T-helper 17 cell (primary cell): ENCODE measurements at places on chromosomes 4 and X.
A peak's percentile ranks its signal among the peaks of the same experiment; 100 is the strongest.

GRCh38 chr4:25060963-25061340, 30.2 kb upstream of the LGI2 start:
- peaks cover 37% of the 10 kb centered on the region for H3K27me3 ChIP-seq
- no peak for DNase-seq
- no peak overlapping the region for H3K27ac ChIP-seq
- H3K4me3 ChIP-seq: no peak overlapping the region
- no peaks in the 10 kb centered on the region for H3K4me1 ChIP-seq
- H3K36me3 ChIP-seq: no peaks in the 10 kb centered on the region

- no peak overlapping the region for H3K4me3 ChIP-seq
- DNase-seq: no peak
- peaks cover 28% of the 10 kb centered on the region for H3K4me1 ChIP-seq
- H3K27ac ChIP-seq: no peak overlapping the region
Measured at GRCh38 chr4:105155426-105155825, 8.8 kb downstream of the TET2 start.

DNA sequence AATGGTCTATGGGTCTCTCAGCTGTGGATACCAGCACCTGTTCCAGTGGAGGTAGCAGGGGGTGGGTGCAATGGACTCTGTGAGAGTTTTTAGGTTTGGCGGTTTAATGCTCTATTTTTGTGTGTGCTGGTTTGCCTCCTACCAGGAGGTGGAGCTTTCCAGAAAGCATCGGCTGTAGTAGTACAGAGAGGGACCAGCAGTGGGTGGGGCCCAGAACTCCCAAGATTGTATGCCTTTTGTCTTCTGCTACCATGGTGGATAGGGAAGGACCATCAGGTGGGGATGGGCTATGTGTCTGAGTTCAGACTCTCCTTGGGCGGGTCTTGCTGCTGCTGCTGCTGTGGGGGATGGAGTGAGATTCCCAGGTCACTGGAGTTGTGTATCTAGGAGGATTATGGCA, 557.2 kb upstream of the GRID2 start:
- no peaks in the 10 kb centered on the region for H3K27me3 ChIP-seq
- H3K36me3 ChIP-seq: no peaks in the 10 kb centered on the region
- H3K27ac ChIP-seq: no peak overlapping the region
- no peak for DNase-seq
- no peak overlapping the region for H3K4me3 ChIP-seq

DNA sequence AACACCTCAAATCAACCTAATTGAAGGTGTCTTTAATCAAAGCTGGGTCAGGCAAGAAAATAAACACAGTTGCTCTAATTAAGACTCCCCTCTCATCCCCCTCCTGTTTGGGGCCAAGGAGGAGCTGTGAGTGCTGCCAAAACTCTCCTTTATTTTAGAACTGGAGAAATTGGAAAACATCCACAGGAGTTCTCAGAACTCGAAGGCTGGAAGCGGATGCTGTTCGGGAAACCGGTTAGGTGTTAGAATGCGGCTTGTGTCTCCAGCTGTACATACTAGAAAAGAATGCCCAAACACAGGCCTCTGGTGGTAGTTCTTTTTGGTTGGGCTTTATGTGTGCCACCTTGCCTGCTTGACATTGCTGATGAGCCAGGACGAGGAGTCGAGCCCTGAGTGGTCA, 118.2 kb downstream of the GPR143 start:
- peaks cover 11% of the 10 kb centered on the region for H3K4me1 ChIP-seq
- no peak overlapping the region for H3K27ac ChIP-seq
- DNase-seq: no peak
- H3K36me3 ChIP-seq: no peaks in the 10 kb centered on the region
- no peak overlapping the region for H3K4me3 ChIP-seq
- H3K27me3 ChIP-seq: no peaks in the 10 kb centered on the region

- no peak for DNase-seq
- H3K4me3 ChIP-seq: no peak overlapping the region
- no peaks in the 10 kb centered on the region for H3K4me1 ChIP-seq
- H3K36me3 ChIP-seq: no peaks in the 10 kb centered on the region
Measured at GRCh38 chr4:151291485-151291884, 14.5 kb downstream of the PRSS48 start.

GRCh38 chr4:89574176-89574575, 262.8 kb downstream of the SNCA start:
- no peaks in the 10 kb centered on the region for H3K4me1 ChIP-seq
- DNase-seq: no peak
- H3K4me3 ChIP-seq: no peak overlapping the region
- H3K27ac ChIP-seq: no peak overlapping the region
- H3K36me3 ChIP-seq: no peaks in the 10 kb centered on the region

GRCh38 chr4:185311113-185311888, 84.4 kb downstream of the LRP2BP start:
- H3K4me1 ChIP-seq: peaks cover 11% of the 10 kb centered on the region
- H3K27me3 ChIP-seq: no peaks in the 10 kb centered on the region
- no peak for DNase-seq
- H3K4me3 ChIP-seq: no peak overlapping the region
- peaks cover 15% of the 10 kb centered on the region for H3K36me3 ChIP-seq
- no peak overlapping the region for H3K27ac ChIP-seq

- H3K4me3 ChIP-seq: no peak overlapping the region
- no peaks in the 10 kb centered on the region for H3K4me1 ChIP-seq
- peaks cover 3% of the 10 kb centered on the region for H3K36me3 ChIP-seq
- peaks cover 8% of the 10 kb centered on the region for H3K27me3 ChIP-seq
- H3K27ac ChIP-seq: no peak overlapping the region
Measured at GRCh38 chr4:40350627-40351227, 15.6 kb downstream of the CHRNA9 start.

DNA sequence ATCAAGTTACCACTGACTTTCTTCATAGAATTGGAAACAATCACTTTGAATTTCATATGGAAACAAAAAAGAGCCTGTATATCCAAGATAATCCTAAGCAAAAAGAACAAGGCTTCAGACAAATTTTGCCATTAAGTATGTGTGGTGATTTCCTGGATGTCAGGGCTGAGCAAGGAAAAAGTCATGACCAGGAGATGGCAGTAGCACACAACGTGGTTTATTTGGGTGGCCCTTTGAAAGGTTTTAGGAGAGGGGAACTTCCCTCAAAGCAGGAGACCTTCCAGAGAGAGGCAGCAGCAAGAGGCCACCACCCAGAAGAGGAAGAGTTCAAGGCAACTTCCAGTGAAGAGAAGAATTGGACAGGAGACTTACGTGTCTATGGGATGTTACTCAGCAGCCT, 18.1 kb upstream of the ZXDB start:
- peaks cover 2% of the 10 kb centered on the region for H3K4me1 ChIP-seq
- no peaks in the 10 kb centered on the region for H3K36me3 ChIP-seq
- no peaks in the 10 kb centered on the region for H3K27me3 ChIP-seq
- no peak for DNase-seq
- no peak overlapping the region for H3K4me3 ChIP-seq
- H3K27ac ChIP-seq: peak overlapping the region; percentile 59

- no peaks in the 10 kb centered on the region for H3K4me1 ChIP-seq
- H3K36me3 ChIP-seq: no peaks in the 10 kb centered on the region
- DNase-seq: no peak
Measured at GRCh38 chrX:129876771-129877305, 29.1 kb upstream of the UTP14A start.

- peaks cover 12% of the 10 kb centered on the region for H3K4me1 ChIP-seq
- no peaks in the 10 kb centered on the region for H3K27me3 ChIP-seq
- DNase-seq: no peak
- no peak overlapping the region for H3K4me3 ChIP-seq
Measured at GRCh38 chrX:118553042-118553710, 57.6 kb downstream of the DOCK11 start.

DNA sequence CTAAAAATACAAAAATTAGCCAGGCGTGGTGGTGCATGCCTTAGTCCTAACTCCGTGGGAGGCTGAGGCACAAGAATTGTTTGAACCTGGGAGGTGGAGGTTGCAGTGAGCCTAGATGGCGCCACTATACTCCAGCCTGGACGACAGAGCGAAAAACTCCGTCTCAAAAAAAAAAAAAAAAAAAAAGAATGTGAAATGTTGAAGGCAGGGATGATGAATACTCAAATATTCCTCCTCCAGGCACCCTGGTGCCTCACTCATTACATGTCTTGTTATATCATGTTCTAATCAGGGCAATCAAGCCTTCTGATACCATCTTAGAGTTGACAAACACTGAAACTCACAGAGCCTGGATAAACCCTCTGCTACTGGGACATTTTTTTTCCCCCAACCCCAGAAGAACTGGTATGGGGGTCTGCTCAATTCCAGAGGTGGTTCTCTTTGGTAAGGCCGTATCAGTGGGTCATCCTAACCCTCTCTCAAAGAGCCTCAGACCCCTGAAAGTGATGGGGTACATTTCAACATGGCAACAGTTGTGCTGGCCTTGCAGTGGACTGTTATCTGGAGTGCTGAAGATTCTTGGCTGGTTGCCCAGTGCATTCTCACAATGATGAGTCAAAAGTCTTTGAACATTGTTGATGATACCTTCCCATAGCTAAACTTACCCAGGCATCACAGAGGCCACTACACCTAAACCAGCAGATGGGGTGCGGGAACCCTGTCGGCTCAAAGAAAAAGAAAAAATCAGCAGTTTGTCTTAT, 2.4 kb upstream of the SH3KBP1 start:
- H3K36me3 ChIP-seq: no peaks in the 10 kb centered on the region
- peak overlapping the region; percentile 27 for H3K27ac ChIP-seq
- no peak overlapping the region for H3K4me3 ChIP-seq
- peaks cover 12% of the 10 kb centered on the region for H3K4me1 ChIP-seq

GRCh38 chrX:71525316-71525715, 7.6 kb upstream of the OGT start:
- H3K4me3 ChIP-seq: no peak overlapping the region
- no peaks in the 10 kb centered on the region for H3K27me3 ChIP-seq
- no peaks in the 10 kb centered on the region for H3K36me3 ChIP-seq
- H3K4me1 ChIP-seq: no peaks in the 10 kb centered on the region
- no peak overlapping the region for H3K27ac ChIP-seq
- no peak for DNase-seq

- H3K36me3 ChIP-seq: peaks cover 2% of the 10 kb centered on the region
- H3K4me3 ChIP-seq: no peak overlapping the region
- H3K27me3 ChIP-seq: peaks cover 22% of the 10 kb centered on the region
Measured at GRCh38 chr4:86452422-86452891, 92.6 kb upstream of the MAPK10 start.

DNA sequence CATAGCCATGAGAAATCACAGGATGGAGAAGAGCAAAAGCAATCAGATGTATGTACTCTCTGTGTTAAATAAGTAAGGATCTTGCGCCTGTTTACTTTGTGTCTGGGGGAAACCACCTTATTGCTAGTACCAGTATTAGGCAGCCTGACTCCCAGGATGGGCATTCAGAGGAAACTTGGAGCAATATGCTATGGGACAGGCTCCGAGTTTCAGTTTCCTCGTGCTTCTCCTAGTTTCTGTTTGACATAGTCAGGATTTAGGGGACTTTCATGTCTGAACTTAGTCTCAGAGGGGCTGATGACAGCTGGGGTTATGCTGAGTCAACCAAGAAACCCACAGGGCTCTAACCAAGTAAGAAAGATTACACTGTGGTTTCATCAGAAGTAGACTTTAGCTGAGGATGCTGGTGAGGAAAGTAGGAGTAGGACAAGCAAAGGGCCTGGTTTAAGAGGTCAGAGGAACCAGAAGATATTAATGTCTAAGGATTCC, 13.5 kb downstream of the NSUN7 start:
- H3K36me3 ChIP-seq: no peaks in the 10 kb centered on the region
- peaks cover 8% of the 10 kb centered on the region for H3K4me1 ChIP-seq
- DNase-seq: no peak
- H3K27ac ChIP-seq: no peak overlapping the region
- no peaks in the 10 kb centered on the region for H3K27me3 ChIP-seq

DNA sequence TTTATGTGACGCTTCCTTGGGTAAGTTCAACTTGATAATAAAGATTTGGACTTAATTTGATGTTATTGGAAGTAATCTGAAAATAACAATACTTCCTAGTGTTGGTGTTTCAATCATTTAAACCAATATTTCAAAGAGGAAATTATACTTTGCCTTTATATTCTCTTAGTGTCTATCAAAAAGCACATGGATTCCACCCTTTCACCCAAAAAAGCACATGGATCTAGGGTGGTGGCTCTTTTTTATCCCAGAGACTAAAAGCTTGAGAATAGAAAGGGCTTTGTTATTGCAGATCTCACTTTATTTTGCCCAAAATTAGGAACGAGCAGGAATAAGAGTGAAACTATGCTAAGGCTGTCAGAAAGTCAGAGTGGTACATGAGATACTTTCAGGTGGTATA, 75.1 kb upstream of the RASGEF1B start:
- H3K4me3 ChIP-seq: no peak overlapping the region
- H3K4me1 ChIP-seq: peaks cover 3% of the 10 kb centered on the region
- peaks cover 2% of the 10 kb centered on the region for H3K36me3 ChIP-seq

- no peaks in the 10 kb centered on the region for H3K36me3 ChIP-seq
- no peak overlapping the region for H3K4me3 ChIP-seq
- DNase-seq: no peak
- H3K27me3 ChIP-seq: peaks cover 4% of the 10 kb centered on the region
- H3K4me1 ChIP-seq: no peaks in the 10 kb centered on the region
- no peak overlapping the region for H3K27ac ChIP-seq
Measured at GRCh38 chr4:80732010-80732409, 298.5 kb upstream of the BMP3 start.

GRCh38 chrX:118839334-118839958, 15.8 kb downstream of the ZCCHC12 start:
- H3K36me3 ChIP-seq: no peaks in the 10 kb centered on the region
- H3K27ac ChIP-seq: no peak overlapping the region
- H3K4me3 ChIP-seq: peak overlapping the region; percentile 66

GRCh38 chr4:78710536-78710935, 65.6 kb upstream of the BMP2K start:
- peaks cover 2% of the 10 kb centered on the region for H3K36me3 ChIP-seq
- H3K4me3 ChIP-seq: no peak overlapping the region
- no peak overlapping the region for H3K27ac ChIP-seq

- no peaks in the 10 kb centered on the region for H3K36me3 ChIP-seq
- H3K4me3 ChIP-seq: peak overlapping the region; percentile 10
- H3K27me3 ChIP-seq: peaks cover 30% of the 10 kb centered on the region
- H3K27ac ChIP-seq: peak overlapping the region; percentile 19
Measured at GRCh38 chr4:140242357-140243277, 88.6 kb upstream of the MAML3 start.

GRCh38 chr4:184489771-184490170, 15.4 kb upstream of the IRF2 start:
- H3K27me3 ChIP-seq: peaks cover 16% of the 10 kb centered on the region
- H3K4me1 ChIP-seq: peaks cover 5% of the 10 kb centered on the region
- no peak overlapping the region for H3K4me3 ChIP-seq
- DNase-seq: no peak
- H3K27ac ChIP-seq: no peak overlapping the region

DNA sequence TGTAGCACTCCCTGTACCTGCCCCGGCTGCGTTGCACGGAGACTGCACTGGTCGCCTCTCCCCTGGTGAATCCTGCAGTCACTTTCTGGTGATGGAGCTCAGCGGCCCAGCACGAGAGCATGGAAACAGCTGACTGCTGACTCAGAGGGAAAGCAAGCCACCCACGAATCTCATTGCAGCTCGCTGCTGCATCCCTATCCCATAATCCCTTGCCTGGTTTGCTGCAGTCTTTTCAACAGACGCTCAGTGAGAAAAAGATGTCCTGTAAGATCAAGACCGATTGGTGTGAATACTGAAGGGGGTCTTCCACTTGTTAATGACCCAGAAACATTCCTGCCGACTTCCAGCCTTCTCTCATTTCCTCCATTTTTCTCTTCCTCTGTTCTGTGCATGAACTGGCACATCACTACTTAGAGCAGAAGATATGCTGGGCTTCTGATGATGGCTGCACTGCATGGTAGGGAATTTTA, 52.9 kb downstream of the TRIM2 start:
- H3K36me3 ChIP-seq: peaks cover 6% of the 10 kb centered on the region
- DNase-seq: no peak
- no peak overlapping the region for H3K4me3 ChIP-seq
- H3K27ac ChIP-seq: no peak overlapping the region
